ENCODE measurements at places on chromosomes 6 and 20. TPM values are rescaled to one million over a fixed set of nuclear protein-coding genes. Genes with fewer than 3 reads are reported as not detected.

DNA sequence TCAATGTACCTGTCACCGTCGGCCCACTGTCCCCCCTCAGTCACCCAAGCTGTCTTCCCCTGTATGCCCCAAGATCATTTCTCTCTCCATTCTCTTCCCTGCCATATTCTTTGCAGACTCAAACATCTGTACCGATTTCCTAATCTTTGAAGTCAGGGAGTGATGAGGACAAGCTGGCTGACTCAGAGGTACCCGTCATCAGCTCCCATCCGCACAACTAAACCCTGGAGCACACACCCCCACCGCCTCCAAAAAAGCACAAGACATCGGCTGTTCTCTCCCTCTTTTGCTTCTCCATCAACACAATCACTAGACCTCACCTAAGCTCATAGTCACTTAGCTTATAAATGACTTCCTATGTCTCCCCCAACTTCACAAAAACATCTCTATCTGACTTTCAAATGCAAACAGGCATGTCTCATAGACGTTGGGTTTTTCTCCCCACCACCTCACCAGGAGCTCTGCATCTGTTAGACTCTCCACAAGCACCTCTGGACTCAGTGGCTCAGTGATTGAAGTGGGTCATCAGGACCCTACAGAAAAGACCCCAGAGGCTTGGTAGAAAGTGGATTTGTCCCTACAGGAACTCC is 11.5 kb upstream of the NFATC2 start:
- DNase-seq, result no peak

- no peak for DNase-seq
These were observed 222.7 kb upstream of the OPRM1 start for GRCh38 chr6:153816366-153816765.

- DNase-seq, result no peak
These were observed 89.0 kb downstream of the SLC2A10 start for GRCh38 chr20:46798430-46798829.

DNA sequence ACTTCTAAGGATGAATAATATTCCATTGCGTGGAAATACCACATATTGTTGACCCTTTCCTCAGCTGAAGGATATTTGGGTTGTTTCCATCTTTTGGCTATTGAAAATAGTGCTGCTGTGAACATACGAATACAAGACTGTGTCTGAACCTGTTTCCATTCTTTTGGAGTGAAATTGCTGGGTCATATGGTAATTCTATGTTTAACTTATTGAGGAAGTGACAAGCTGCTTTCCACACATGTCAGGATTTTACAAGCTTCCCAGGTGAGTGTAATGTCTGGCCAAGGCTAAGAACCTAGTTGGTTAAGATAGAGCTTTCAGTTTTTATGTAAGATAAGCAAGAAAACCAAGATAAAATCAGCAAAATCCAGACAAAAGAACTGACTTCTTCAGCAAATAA is 48.8 kb downstream of the PPP1R3G start:
- DNase-seq, result no peak

GRCh38 chr6:143141442-143141841 is 80.8 kb downstream of the AIG1 start:
- DNase-seq, result no peak

GRCh38 chr20:34311118-34312023 is 8.2 kb upstream of the AHCY start:
- DNase-seq, result no peak

DNA sequence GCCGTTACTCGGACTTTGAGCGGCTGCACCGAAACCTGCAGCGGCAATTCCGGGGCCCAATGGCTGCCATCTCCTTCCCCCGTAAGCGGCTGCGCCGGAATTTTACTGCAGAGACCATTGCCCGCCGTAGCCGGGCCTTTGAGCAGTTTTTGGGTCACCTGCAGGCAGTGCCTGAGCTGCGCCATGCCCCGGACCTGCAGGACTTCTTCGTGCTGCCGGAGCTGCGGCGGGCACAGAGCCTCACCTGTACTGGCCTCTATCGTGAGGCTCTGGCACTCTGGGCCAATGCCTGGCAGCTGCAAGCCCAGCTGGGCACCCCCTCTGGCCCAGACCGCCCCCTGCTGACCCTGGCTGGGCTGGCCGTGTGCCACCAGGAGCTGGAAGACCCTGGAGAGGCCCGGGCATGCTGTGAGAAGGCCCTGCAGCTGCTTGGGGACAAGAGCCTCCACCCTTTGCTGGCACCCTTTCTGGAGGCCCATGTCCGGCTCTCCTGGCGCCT is 7.2 kb downstream of the SNX21 start:
- DNase-seq, result no peak

DNA sequence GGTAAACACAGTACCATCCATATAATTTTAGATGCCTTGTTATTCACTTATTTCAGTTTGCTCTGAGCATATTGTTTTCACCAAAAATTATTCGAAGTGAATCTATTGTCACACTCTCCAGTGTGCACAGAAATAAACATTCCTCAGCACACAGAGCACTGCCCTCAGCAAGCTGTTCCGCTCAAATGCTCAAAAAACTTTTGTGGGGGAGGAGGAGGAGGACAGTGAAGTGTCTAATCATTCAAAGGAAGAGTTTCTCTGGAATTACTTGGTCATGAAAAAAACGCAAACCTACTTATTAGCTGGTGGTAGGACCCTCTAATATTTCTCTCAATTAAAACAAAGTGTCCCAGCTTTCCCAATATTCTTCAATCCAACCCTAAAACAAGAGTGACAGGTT is 88.3 kb downstream of the DTNBP1 start:
- DNase-seq, result no peak

DNA sequence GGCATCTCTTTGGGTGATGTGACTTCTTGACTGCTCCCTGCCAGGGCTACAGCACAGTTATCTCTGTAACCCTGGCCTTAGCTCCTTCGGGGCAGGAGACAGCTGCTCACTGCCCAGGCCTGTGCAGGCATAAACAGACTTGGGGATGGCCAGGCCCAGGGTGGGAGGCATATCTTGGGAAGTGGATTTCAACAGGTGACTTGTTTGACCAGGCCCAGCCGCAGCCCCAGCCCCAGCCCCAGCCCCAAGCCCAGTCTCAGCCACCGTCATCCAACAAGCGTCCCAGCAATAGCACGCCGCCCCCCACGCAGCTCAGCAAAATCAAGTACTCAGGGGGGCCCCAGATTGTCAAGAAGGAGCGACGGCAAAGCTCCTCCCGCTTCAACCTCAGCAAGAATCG is 7.5 kb downstream of the MEA1 start:
- no peak for DNase-seq

- no peak for DNase-seq
These were observed 5.3 kb upstream of the STX11 start for GRCh38 chr6:144144996-144145395.

DNA sequence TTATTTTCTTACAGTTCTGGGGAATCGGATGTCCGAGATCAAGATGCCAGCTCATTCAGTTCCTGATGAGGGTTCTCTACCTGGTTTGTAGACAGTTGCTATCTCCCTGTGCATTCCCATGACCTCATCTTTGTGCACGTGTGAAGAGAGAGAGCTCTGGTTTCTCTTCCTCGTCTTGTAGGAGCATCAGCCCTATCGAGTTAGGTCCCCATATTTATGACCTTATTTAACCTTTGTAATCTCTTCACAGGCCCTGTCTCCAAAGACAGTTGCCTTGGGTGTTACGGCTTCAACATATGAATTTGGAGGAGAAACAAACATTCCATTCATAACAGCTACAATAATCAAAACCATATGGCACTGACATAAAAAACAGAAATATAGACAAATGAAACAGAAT is 455.3 kb downstream of the HACE1 start:
- DNase-seq, result no peak

DNA sequence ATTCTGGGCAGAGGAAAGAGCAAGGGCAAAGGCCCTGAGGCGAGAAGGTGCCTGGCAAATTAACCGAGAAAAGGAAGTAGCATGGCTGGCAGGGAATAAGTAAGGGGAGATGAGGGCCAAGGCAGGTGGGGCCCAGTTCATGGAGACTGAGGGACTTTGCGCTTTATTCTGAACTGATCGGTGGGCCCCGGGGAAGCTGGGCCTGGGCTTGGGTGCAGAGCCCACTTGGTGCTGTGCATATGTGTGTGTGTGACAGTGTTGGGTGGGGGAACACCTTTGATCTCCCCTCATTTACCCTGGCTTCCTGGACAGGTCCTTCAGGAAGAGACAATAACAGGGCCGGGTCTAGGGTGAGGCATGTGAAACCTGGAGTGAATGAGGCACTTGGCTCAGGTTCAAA is 2.9 kb upstream of the MDFI start:
- no peak for DNase-seq

DNA sequence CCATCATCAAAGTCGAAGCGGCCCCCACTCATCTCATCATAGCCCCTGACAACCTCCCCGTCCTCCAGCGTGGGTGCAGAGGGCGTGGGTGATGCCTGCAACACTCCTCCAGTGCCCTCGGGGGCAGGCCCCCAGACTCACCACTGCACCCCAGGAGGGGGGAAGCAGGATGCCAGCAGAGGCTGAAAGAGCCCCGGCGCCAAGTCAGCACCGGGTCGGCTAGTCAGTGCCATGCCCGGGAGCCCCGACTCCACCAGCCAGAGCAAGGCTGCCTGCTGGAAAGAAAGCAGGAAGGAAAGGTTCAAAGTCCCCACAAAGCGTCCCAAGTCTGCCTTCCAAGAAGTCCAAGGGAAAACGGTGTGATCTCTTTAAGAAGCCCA is 324 bp downstream of the JPH2 start:
- DNase-seq, result no peak

- DNase-seq, result peak; percentile 71
These were observed 14.3 kb downstream of the PSMB9 start for GRCh38 chr6:32868257-32868788.

DNA sequence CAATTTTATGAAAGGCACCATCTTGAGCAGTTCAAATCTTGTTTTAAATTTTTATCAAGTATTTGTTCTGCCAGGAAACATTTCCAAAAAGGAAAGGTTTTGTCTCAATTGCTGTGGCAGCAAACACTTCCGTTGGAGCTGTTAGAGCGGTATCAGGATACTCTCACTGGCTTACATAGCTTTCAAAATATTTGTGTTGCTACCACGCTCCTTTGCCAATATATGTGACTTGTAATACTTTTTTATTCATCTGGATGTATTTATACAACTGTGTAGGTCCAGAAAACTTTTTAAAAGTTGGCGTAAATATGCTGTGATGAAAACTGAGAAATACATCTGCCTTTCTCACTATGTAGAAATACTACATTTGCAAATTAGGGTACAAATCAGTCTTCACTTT is 37.8 kb upstream of the NHSL1 start:
- no peak for DNase-seq

GRCh38 chr20:37901654-37902503 is 1.0 kb upstream of the VSTM2L start:
- DNase-seq, result no peak

DNA sequence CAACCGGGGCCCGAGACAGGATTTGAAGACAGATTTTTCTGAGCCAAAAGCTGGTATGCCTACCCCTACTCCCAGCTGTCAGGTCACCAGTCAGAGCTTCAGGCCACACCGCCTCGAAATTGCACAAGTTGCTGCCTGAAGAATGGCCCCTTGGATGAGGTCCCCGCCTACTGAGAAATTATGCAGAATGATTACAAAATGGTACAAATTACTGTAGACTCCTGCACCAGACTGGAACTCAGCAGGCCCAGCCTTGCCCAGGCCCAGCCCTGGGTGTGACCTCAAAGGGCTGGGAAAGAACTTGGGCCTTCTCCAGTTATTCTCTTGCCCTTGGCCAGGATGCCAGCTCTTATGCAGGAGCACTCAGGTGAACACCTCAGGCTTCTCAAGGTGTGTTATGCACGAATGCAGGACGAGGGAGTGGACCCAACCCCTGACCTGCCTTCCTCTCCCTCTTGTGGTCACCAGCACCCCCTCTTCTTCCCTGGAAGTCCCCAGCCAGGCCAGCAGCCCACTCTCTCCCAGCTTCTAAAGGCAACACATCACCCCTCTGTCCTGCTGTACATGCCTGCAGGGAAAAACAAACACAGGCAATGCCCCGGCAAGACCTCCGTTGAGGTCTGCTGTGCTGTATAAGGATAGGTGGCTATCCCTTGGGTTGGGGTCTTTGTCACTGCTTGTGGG is 88.7 kb upstream of the NAA20 start:
- no peak for DNase-seq

GRCh38 chr20:51486197-51487005 is 56.1 kb downstream of the NFATC2 start:
- no peak for DNase-seq

DNA sequence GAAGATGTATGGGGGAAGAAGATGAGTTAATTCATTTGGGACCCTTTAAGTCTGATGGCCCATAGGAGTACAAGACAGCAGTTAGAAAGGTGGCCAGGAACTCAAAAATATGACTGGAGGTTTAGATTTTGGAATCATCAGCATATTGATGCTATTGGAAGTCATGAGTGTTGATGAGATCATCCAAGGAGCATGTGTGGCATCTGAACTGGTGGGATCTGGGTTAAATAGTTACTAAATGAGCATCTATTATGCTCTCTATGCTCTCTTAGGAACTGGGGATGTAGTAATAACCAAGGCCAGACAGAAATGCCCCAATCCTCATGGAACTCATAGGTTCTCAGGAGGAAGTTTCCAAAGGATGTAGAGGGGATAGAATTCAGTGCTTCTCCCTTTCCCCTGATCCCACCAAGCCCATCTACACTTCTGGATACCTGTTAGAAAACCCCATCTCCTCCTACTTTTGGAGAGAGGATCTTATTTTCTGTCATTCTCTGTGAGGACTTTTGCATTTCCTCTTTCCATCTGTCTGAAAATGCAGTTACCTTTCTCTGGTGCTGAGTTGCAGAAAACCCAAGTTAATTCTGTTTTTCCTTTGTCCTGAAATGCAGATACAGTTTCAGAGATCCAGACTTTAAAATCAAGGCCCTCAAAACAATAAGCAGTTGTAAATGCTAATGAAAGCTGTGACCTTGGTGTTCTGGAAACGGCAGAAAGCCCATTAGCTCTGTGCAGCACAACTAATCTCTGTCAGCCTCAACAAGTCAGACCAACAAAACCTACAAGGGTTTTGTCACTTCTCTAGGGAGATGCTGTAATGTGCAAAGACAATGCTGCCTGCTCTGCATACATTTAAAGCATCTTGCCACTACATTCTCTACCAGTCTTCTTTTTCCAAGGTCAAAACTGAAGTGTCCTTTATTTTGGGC is 65.8 kb downstream of the TBC1D7 start:
- DNase-seq, result no peak

DNA sequence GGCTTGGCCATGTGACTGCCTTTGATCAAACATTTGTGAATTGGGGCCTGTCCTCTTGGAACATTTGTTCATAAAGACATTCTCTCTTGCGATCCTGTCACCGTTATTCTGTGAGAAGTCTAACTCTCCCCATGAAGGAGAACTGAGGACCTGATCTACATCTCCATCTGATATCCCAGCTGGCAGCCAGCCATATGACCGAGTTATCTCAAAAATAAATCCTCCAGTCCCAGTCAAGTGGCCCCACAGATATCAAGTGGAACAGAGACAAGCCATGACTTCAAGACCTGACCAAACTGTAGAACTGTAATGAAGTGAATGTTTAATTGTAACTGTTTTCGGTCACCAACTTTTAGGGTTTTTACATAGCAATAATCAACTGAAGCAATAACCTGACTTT is 25.7 kb downstream of the SNX3 start:
- no peak for DNase-seq

GRCh38 chr6:95094751-95095663 is 482.3 kb upstream of the MANEA start:
- DNase-seq, result no peak

OLIG3 gene
- not detected for polyA plus RNA-seq

OXT gene
- not detected for polyA plus RNA-seq

ANKEF1 gene
- 10.1 TPM for polyA plus RNA-seq

PLEKHG1 gene
- 34.1 TPM for polyA plus RNA-seq

RAET1G gene
- polyA plus RNA-seq, result 1.9 TPM

NR2E1 gene
- not detected for polyA plus RNA-seq

MYCT1 gene
- polyA plus RNA-seq, result 17.3 TPM

SLC35B3 gene
- polyA plus RNA-seq, result 37.3 TPM

OR2B6 gene
- polyA plus RNA-seq, result 0.33 TPM

SMLR1 gene
- polyA plus RNA-seq, result 1.8 TPM

Data from right renal cortex interstitium (tissue), 3 donors.